Stimulated activated CD4-positive, alpha-beta T cell treated with anti-CD3 and anti-CD28 coated beads, Interleukin-4, amount 100 ng/mL, for 4 hours (primary cell): ENCODE measurements at places on chromosomes 12 and 14.

GRCh38 chr14:23359167-23359626, 5.8 kb downstream of the EFS start:
- no peak for DNase-seq

DNA sequence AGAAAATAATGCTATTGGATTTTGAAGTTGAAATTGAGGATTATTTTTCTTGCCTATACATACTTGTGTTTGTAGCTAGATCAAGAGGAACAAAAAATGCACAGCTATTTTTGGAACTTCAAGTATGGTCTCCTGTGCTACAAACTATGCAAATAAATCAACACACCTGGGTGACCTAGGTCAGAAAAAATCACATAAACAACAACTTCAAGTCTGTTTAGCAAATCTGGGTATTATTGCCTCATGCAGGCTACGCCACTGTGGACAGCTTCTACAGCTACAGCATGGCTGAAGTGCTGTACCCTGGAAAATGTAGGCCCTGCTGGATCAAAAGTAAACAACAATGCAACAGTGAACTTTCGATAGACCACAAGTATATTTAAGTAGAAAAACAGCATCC, 87.5 kb downstream of the SLC6A15 start:
- no peak for DNase-seq

- DNase-seq = no peak
Observed at GRCh38 chr12:77232045-77232444, 166.7 kb upstream of the E2F7 start.

DNA sequence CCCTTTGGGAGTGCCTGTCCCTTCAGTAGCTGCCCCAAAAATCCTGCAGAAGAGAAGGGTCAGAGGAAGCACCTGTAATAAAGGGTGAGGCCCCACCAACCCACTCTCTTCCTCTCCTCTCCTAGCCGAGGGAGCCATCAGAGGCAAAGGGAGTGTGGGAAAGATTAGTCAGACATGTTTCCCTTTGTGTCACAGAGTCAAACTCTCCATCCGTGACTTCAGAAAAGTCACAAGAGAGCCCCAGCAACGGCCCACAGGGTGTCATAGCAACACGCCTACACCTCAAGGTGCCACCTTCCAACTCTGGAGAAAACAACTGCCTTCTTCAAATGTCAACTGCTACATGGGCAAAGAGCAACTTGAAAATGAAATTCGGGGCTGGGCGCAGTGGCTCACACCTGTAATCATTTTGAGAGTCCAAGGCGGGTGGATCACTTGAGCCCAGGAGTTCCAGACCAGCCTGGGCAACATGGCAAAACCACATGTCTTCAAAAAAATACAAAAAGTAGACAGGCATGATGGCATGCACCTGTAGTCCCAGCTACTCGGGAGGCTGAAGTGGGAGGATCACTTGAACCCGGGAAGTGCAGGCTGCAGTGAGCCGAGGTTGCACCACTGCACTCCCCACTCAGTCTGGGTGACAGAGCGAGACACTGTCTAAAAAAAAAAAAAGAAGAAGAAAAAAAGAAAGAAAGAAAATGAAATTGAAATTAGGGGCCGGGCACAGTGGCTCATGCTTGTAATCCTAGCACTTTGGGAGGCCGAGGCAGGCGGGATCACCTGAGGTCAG, 17.7 kb upstream of the CD27 start:
- DNase-seq = peak; percentile 86

DNA sequence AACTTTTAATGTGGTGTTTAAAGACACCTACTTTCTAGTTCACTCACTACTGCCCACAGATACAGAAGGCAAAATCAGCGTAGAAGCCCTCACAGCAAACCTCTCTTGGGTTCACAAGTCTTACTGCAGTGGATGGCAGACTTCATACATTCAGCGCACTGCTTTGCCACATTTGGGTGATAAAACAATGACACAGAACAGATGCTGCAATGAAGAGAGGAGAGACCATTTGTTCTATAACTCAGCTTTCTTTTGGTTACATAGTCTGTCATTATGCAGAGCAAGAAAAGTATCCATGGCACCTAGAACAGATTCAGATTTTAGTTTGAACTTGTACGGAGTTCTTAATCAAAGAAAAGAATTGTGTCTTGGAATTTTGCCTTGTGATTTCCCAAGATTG, 459.0 kb downstream of the BCAT1 start:
- DNase-seq = no peak

- peak; percentile 15 for DNase-seq
Observed at GRCh38 chr12:31897781-31898503, 61.3 kb upstream of the RESF1 start.

GRCh38 chr12:57835366-57836288, 10.9 kb downstream of the CTDSP2 start:
- DNase-seq = no peak

DNA sequence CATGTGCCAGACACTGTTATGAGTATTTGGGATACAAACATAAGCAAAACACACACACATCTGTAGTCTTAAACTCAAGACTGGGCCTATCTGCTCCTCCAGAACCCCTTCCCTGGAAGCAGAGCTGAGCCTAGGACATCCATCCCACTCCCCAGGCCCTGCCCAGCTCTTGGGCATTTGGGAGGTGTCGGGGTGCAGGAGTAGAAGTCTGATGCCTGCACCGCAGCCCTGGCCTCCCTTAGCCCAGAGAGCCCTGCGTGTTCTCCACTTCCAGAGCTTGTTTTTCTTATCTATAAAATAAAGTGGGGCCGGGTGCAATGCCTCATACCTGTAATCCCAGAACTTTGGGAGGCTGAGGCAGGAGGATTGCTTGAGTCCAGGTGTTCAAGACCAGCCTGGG, 11.7 kb downstream of the HSP90AA1 start:
- no peak for DNase-seq

- DNase-seq = no peak
Observed at GRCh38 chr14:69323266-69323998, 63.5 kb downstream of the GALNT16 start.

- DNase-seq = peak; percentile 31
Observed at GRCh38 chr12:3041558-3042164, 35.5 kb upstream of the TSPAN9 start.
